Glomerular endothelial cell (primary cell): ENCODE measurements at places on chromosomes 11 and 22. TPM values are rescaled to one million over a fixed set of nuclear protein-coding genes. Genes with fewer than 3 reads are reported as not detected.

- no peak for DNase-seq
These were observed 15.1 kb downstream of the APOL2 start for GRCh38 chr22:36224245-36224644.

GRCh38 chr22:47592791-47593190 lies 830.3 kb downstream of the TBC1D22A start:
- DNase-seq = no peak

APLP2 gene
- 1,168 and 1,569 TPM in 2 replicates for total RNA-seq

DNA sequence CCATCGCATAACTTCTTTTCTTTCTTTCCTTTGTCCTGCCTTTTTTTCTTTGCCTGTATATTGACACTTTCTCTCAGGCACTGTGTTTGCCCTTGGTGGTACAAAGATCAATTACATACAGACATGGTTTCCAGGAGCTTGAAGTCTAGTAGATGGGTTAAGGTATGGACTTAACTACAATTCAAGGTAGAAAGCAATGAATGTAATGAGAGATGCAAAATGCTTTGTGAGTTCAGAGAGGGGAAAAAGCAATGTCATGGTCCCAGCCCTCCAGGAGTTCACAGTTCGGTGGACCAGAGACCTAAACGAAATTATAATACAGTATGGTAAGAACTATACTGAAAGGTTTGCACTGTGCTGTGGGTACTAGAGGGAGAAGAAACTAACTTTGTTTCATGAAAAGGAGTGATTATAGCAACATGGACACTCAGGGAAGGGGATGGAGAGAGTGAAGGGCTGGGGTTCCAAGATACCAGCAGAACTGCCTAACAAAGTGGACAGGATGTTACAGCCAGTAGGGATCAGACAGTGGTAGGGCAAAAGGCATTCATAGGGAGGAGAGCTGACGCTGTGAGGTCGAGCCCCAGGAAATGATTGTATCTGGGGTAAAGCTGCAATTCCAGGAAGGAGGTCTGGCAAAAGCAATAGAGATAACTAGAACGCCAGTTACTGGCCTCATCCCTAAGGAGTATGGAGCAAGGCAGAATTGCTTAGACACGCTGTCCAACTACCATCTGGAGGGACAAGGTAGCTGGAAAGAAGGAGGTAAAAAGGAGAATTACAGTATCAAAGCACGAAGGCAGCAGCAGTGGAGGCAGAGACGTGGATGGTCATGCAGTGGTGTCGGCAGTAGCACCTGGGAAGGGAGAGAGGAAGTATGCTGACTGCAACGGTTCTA lies 158.3 kb upstream of the MTMR2 start:
- DNase-seq = no peak

GRCh38 chr11:35040221-35040942 lies 98.6 kb upstream of the CD44 start:
- no peak for DNase-seq

GRCh38 chr22:37526376-37526775 lies 7.2 kb upstream of the CARD10 start:
- no peak for DNase-seq
